ENCODE measurements at places on chromosomes 11 and 22. TPM values are rescaled to one million over a fixed set of nuclear protein-coding genes. Genes with fewer than 3 reads are reported as not detected.

APOA4 gene
- not detected for total RNA-seq

CENPM gene
- total RNA-seq: 69.3 TPM

KCNJ11 gene
- 2.9 TPM for total RNA-seq

OR51B2 gene
- total RNA-seq: not detected

MRGPRF gene
- total RNA-seq: 0.15 TPM

C11orf86 gene
- not detected for total RNA-seq

ACTN3 gene
- not detected for total RNA-seq

ZBTB16 gene
- not detected for total RNA-seq

DNA sequence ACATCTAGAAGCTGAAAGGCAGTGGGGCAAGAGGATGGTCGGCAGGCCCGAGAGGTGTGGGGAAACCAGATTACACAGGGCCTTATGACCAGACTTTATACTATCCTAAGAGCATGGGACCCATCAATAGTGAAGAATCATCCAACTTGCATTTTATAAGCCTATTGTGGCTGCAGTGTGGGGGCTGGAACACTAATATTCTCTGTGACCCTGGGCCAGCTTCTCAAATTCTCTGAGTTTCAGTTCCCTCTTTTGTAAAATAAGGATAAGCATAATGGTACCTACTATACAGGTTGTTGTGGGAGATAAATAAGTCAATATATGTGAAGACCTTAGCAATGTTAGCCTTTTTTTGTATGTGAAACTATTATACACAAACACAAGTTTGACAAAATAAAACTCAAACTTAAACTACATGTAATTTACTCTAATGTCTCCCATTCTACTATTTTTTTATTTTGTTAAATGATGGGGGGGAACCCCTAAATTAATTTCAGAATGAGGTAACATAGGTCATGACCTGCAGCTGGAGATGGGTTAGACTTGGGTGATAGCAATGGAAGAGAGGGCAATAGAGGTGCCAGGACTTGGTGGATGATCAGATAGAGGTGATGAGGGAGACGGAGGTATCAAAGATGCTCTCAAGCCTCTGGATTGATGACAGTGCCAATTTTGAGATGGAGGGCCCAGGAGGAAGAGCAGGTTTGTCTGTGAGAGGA is 30.1 kb downstream of the SMCO4 start:
- no peaks in the 10 kb centered on the region for H3K4me1 ChIP-seq
- H3K36me3 ChIP-seq: no peaks in the 10 kb centered on the region
- H3K27ac ChIP-seq: no peak overlapping the region
- no peaks in the 10 kb centered on the region for H3K27me3 ChIP-seq
- DNase-seq: no peak

- H3K36me3 ChIP-seq: no peaks in the 10 kb centered on the region
- no peak for DNase-seq
- no peaks in the 10 kb centered on the region for H3K4me1 ChIP-seq
- H3K27me3 ChIP-seq: peaks cover 76% of the 10 kb centered on the region
These were observed 20.5 kb downstream of the SCUBE2 start for GRCh38 chr11:9070749-9071491.

GRCh38 chr11:78940500-78941225 is 366.0 kb upstream of the NARS2 start:
- H3K36me3 ChIP-seq: no peaks in the 10 kb centered on the region
- H3K4me1 ChIP-seq: peaks cover 2% of the 10 kb centered on the region
- no peaks in the 10 kb centered on the region for H3K27me3 ChIP-seq
- no peak overlapping the region for H3K27ac ChIP-seq

- peak; percentile 89 for DNase-seq
- peak overlapping the region; percentile 83 for H3K27ac ChIP-seq
- peak overlapping the region; percentile 92 for H3K4me3 ChIP-seq
- H3K4me1 ChIP-seq: peaks cover 65% of the 10 kb centered on the region
These were observed 87.4 kb upstream of the ARHGAP32 start for GRCh38 chr11:129279326-129280026.

DNA sequence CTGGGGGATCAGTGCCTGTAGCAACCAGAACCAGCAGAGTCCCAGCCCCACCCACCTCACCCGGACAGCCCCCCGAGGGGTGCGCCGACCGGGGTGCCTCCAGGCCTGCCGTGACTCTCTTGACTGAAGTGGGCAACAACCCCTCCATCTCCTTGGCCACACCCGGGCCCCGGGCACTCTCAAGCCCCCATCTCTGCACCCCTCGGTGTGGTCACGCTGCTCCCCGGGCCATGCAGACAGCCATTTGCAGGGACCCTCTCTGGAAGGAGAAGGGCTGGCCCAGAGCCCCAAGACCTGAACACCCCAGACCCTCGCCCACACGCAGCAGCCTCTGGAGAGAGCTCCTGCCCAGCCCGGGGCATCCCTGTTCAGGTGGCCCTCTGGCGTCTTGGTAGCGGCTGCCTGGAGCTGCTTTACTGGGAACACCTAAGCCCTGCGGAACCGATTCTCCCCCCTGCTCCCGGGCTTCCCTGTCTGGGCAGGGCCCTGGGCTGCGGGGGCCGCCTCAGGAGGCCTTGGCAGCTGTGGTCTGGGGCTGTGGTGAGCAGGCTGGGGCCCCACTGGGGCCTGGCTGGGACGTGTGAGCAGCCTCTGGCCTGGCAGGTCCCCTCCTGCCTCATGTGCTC is 84.9 kb downstream of the WNT7B start:
- DNase-seq: no peak
- no peaks in the 10 kb centered on the region for H3K27me3 ChIP-seq
- peaks cover 38% of the 10 kb centered on the region for H3K4me1 ChIP-seq
- H3K4me3 ChIP-seq: no peak overlapping the region
- H3K36me3 ChIP-seq: peaks cover 13% of the 10 kb centered on the region
- no peak overlapping the region for H3K27ac ChIP-seq

- H3K27me3 ChIP-seq: peaks cover 81% of the 10 kb centered on the region
- DNase-seq: no peak
- no peaks in the 10 kb centered on the region for H3K4me1 ChIP-seq
These were observed 9.2 kb upstream of the SCN4B start for GRCh38 chr11:118161786-118162185.

DNA sequence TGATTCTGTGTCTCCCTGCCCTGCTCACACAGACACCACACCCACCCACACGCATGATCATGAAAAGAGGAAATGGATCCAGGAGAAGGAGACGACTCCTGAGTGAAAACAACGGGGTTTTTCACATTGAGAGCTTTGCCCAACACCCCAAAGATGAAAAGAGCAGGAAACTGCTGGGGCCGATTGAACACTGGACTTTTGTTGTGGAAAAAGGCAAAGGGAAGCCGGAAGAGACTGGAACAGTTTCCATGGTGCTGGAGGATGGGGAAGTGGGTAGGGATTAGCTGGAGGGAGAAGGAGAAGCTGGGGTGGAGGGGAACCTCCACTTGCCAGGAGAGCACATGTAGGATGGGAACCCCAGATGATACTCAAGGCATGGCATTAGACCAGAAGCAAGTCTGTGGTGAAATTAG is 5.2 kb upstream of the SLC43A3 start:
- no peak overlapping the region for H3K4me3 ChIP-seq
- DNase-seq: no peak
- peaks cover 29% of the 10 kb centered on the region for H3K4me1 ChIP-seq
- no peak overlapping the region for H3K27ac ChIP-seq
- H3K27me3 ChIP-seq: no peaks in the 10 kb centered on the region

GRCh38 chr22:29334696-29335344 is 19.3 kb upstream of the RASL10A start:
- no peaks in the 10 kb centered on the region for H3K4me1 ChIP-seq
- no peak for DNase-seq
- peaks cover 35% of the 10 kb centered on the region for H3K36me3 ChIP-seq
- no peak overlapping the region for H3K27ac ChIP-seq
- no peaks in the 10 kb centered on the region for H3K27me3 ChIP-seq

DNA sequence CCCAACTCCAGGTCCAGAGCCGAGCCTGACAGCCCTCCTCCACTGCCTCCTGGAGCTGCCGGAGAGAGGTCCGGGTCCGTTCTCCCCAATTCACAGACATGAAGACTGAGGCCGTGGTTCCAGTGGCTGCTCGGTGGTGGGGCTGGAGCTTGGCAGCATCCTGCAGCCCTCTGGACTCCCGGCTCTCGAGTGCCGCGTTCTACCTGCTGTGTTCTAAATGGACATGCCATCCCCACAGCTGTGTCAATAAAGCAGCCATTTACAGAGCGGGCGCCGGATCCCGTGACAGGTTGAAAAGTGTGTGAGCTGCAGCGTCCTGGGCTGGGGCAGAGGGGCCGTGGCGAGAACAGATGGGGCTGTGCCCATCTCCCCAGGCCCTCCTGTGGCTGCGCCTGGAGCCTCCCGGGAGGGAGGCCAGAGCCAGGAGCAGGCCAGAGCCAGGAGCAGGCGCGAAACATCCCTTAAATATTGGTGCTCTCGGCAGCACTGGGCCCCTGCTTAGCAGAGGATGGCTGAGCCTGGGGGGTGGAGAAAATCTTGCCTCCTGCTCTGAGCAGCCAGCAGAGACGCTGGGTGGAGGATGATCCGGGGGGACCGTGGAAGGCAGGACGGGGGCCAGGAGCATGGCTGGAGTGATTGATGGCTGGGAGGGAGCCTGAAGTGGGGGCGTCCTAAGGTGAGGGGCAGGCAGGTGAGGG is 46.2 kb downstream of the FLRT1 start:
- H3K27me3 ChIP-seq: peaks cover 12% of the 10 kb centered on the region
- H3K4me1 ChIP-seq: peaks cover 20% of the 10 kb centered on the region
- DNase-seq: no peak
- H3K4me3 ChIP-seq: no peak overlapping the region
- no peak overlapping the region for H3K27ac ChIP-seq

DNA sequence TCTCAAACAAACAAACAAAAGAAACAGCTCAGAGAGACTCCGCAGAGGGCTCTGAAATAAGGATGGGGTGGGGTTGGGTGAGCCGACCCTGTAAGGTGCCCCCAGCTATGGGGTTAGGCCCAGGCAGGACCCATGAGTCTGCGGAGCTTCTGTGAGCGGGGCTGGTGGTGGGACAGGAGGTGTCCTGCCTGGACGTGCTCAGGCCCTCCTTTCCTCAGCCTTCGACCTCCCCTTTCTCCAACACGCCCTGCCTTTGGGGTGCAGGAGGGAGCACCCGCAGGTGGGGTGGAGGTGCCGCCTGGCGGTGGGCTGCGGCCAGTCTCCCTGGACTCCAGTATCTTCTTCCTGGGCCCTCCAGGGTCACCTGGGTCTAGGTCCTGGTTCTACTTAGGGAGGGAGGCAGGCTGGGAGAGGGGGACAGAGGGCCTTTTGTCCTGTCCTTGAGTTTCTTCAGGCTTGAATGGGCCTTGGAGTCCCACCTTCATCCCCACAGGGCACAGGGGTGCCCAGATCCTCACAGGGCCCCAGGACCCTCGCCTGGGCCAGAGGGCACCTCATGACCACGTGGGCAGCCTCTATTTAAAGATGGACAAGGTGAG is 12.3 kb downstream of the PRR33 start:
- no peak overlapping the region for H3K4me3 ChIP-seq
- H3K27me3 ChIP-seq: no peaks in the 10 kb centered on the region

GRCh38 chr11:117919781-117920221 is 9.4 kb downstream of the TMPRSS13 start:
- no peak for DNase-seq
- no peaks in the 10 kb centered on the region for H3K36me3 ChIP-seq
- H3K4me3 ChIP-seq: no peak overlapping the region
- H3K27ac ChIP-seq: no peak overlapping the region

GRCh38 chr11:4146772-4147098 is 52.1 kb downstream of the RRM1 start:
- no peaks in the 10 kb centered on the region for H3K36me3 ChIP-seq
- no peaks in the 10 kb centered on the region for H3K4me1 ChIP-seq
- no peak overlapping the region for H3K4me3 ChIP-seq
- no peak overlapping the region for H3K27ac ChIP-seq
- no peak for DNase-seq
- no peaks in the 10 kb centered on the region for H3K27me3 ChIP-seq

- no peaks in the 10 kb centered on the region for H3K27me3 ChIP-seq
- H3K27ac ChIP-seq: no peak overlapping the region
- H3K36me3 ChIP-seq: no peaks in the 10 kb centered on the region
- DNase-seq: no peak
- H3K4me1 ChIP-seq: no peaks in the 10 kb centered on the region
- H3K4me3 ChIP-seq: no peak overlapping the region
These were observed 55.9 kb upstream of the BMAL1 start for GRCh38 chr11:13221722-13222121.

DNA sequence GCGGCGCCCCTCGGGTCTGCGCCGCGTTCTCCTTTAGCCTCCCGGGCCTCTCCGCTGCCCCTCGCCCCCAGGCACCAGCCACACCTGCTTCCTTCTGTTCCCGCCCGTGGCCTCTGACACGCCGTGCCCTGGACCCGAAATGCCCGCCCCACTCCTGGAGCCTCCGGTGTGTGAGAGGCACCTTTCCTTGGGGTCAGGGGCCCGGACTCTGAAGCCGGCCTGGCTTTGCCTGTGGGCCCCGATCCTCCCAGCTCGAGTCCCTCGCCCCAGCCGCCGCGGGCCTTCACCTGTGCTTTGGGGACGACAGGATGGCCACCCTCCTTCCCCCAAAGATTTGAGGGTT is 661 bp upstream of the CDPF1 start:
- peaks cover 11% of the 10 kb centered on the region for H3K4me1 ChIP-seq
- no peaks in the 10 kb centered on the region for H3K27me3 ChIP-seq
- peak overlapping the region; percentile 99 for H3K4me3 ChIP-seq
- peak overlapping the region; percentile 94 for H3K27ac ChIP-seq
- peak; percentile 22 for DNase-seq

- peak within 1 kb of the TSS; percentile 85 for H3K27ac ChIP-seq
- H3K36me3 ChIP-seq: peaks cover 26% of the 10 kb centered on the region
- no peaks in the 10 kb centered on the region for H3K27me3 ChIP-seq
- H3K4me1 ChIP-seq: peaks cover 33% of the 10 kb centered on the region
- DNase-seq: peak; percentile 71
These were observed at the start of gene ME3 for GRCh38 chr11:86672007-86672621. TSS of gene ME3 (minus strand) at chr11:86672616.

DNA sequence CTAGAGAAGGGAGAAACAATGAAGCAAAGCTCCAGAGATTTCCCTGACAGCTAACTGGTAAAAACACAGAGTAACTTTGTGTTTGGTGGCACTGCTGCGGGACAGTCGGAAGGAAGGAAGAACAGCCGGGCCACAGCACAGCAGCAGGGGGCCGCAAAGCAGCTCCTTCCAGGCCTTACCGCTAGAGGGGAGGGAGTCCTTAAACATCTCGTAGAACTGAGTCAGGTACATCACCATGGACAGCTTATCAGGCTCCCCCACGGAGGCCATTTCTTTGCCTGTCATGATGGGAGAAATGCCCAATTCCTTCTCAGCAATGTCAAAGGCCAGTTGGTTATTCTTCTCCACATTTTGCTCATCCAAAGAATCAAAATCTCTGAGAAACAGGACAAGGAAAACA is 114.6 kb upstream of the BID start:
- H3K4me1 ChIP-seq: peaks cover 11% of the 10 kb centered on the region
- peaks cover 2% of the 10 kb centered on the region for H3K36me3 ChIP-seq
- H3K4me3 ChIP-seq: no peak overlapping the region

GRCh38 chr11:94885133-94885532 is 88.2 kb downstream of the CWC15 start:
- no peaks in the 10 kb centered on the region for H3K36me3 ChIP-seq
- H3K27me3 ChIP-seq: no peaks in the 10 kb centered on the region
- H3K27ac ChIP-seq: no peak overlapping the region
- H3K4me3 ChIP-seq: no peak overlapping the region
- no peak for DNase-seq

GRCh38 chr11:126134461-126135155 is 71.9 kb upstream of the CDON start:
- H3K36me3 ChIP-seq: no peaks in the 10 kb centered on the region
- H3K27me3 ChIP-seq: peaks cover 13% of the 10 kb centered on the region
- H3K27ac ChIP-seq: no peak overlapping the region
- H3K4me1 ChIP-seq: peaks cover 16% of the 10 kb centered on the region
- DNase-seq: no peak
- no peak overlapping the region for H3K4me3 ChIP-seq

All from Calu3 (cell line).